ENCODE measurements at places on chromosomes 3 and 15.
A peak's percentile ranks its signal among the peaks of the same experiment; 100 is the strongest.

GRCh38 chr3:89527736-89528305 lies 420.4 kb downstream of the EPHA3 start:
- no peak for DNase-seq

DNA sequence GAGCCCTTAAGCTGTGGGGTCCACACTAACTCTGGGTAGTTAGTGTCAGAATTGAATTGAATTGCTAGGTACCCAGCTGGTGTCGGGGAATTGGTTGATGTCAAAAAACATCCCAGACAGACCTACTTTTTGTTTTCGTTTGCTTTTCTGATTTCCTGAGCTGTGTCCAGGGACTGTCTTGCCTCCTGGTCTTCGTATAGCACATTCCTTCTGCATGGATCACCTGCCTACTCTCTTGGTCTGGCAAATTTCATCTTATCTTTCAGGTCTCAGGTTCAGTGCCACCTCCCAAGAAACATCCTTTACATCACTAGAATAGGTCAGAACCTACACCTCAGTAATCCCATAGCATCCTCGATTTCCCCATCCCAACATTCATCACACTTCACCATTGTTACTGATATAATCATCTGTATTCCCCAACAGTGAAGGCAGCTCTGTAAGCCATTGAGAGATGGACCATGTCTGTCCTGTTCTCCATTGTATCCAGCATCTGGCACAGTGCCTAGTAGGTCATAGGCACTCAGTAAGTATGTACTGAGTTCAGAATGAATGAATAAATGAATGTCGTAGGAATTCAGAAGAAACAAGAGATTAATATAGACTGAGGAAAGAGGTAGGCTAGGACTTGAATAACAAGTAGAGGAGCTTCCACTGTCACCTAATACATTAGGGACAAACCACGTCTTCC lies 81.2 kb downstream of the ANP32A start:
- DNase-seq: no peak

DNA sequence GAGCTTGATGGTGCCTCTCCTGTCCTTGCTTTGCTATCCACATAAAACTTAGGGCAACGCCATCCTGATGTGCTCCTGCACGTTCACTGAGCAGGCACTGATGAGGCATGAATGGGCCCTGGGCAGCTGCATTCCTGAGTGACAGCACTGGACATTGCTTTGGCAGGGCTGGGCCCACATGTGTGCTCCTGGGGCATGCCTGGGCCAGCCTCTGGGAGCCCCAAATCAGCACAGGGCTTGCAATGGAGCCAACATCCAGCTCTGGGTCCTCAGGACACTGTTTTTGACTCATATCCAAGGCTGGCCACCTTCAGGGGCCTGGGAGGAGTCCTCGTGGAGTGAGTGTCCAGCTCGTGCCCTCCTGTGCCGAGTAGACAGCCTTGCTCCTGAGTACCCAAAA lies 5.9 kb upstream of the TKT start:
- no peak for DNase-seq

DNA sequence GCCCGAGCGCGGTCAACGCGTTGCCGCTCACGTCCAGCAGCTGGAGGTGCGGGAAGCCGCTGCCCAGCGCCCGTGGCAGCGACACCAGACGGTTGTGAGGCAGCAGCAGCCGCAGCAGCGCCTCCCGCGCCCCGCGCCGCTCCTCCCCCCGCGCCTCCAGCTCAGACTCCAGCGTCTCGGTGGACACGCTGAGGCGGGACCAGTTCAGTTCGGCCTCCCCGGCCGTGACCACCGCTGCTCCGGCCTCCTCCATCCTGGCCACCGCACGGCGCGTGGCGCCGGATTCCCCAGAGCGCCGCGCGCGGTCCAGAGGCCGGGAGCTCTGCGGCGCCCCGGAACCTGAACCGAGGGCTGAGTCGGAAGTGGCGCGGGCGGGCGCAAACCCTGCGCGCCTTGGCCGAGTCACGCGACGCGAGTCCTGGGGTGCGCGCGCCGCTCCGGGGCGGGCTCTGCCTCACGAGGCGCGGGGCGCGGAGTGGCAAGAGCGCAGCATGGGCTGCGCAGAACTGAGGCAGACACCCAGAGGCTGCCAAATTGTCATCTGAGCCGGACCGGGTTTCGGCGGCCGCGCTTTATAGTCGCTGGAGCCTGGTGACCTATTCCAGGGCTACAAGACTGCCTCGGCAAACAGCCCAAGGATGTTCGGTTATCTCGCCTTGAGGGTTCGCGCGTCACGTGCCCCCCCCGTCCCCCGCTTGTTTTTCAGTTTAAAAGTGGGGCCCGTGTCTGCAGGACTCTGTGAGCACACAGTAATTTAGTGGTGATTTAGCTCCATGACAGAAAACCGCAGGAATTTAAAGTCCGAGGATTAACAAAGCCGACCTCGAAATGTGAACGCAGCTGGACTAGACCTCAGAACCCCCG lies at the start of gene LRRC58:
LRRC58 (minus strand) TSS at position 364 of the 864 bp plus-strand sequence; CDS start at position 253, 111 bp downstream.
- peak; percentile 97 for DNase-seq

DNA sequence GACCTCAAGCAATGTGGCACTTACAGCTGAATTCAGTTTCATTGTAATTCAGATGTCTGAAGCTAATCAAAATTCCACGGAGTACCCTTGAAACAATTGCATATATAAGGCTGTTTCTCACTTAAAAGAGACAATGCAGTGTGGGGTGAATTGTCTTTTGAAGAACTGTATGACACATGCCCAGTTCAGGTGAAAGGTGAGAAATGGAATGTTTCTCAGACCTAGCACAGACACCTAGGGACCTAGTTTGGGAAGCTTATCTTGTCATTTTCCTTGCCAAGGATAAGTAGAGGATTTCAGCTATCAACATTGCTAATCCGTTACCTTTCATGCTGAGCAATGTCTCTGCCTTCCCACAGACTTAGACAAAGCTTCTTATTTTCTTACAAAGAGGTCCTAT lies 36.3 kb downstream of the MBNL1 start:
- no peak for DNase-seq

DNA sequence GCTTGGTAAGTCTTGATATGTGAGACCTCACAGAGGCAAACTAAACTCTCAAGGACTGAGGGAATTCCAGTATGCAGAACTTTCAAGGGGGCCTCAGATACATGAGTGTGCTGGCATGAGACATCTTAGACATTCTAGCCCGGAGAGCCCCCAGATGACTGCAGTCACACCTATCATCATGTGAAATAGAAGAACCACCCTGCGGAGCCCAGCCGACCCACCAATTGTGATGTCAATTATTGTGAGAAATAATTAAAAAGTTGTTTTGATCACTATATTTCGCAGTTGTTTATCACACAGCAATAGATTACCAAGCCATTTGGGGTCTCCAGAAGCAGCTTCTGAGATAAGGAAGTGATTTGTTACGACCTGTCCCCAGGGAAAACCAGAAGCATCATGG lies 55.3 kb upstream of the CD47 start:
- DNase-seq: no peak

- no peak for DNase-seq
Observed at GRCh38 chr3:128984596-128984995, 9.3 kb downstream of the CFAP92 start.

DNA sequence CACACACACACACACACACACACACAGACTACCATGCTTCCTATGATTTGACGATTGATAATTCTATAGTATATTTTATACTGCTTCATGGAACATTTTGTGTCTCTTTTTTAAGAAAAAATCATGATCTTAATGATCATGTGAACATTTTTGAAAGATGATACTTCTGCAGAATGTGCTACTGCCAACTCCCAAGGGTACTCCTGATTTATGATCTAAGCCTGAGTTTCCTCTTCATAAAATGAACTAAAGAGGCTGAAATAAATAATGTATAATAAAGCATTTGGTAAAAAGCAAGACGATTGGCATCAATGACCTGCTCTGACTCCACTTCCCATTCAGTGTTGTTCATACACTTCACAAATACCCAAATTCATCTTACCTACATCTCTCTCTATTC lies 333.8 kb upstream of the RBMS3 start:
- DNase-seq: no peak

GRCh38 chr3:34381243-34381642 lies 582.8 kb downstream of the PDCD6IP start:
- no peak for DNase-seq

DNA sequence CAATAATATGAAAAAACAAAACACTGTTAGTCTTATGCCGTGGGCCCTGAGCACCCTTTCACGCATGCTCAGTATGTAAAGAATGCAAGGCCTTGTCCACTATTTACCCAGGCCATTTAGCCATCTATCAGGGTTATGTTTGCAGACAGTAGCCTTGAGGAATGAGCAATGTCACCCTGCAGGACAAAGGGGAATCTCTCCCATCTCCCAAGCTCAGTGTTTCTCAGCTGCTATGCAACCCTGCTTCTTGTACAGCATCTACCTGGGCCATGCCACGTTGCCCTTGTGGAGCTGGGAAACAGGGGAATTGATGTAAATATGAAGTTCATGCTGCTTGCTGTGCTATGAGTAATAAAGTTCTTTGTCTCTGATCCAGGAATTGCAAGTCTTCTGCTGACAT lies 51.5 kb upstream of the SLCO2A1 start:
- DNase-seq: no peak

GRCh38 chr3:58179235-58180098 lies 31.3 kb downstream of the DNASE1L3 start:
- no peak for DNase-seq

DNA sequence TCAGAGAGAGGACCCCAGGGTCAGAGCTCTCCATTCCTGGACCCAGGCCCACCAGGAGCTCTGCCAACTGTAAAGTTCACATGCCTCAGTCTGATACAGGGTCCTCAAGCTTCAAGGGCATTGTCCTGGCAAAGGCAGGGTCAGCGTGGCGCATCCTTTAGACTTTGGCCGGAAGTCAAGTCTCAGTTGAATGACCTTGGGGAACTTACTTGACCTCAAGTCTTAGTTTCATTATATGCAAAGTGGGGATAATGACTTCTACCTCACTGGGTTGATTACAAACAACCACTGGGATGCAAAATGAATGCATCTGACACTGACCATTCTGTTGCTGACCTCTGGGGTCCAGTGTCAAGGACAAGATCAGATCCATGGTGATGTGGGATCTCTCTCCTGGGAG lies 70.6 kb upstream of the CTSH start:
- DNase-seq: no peak

DNA sequence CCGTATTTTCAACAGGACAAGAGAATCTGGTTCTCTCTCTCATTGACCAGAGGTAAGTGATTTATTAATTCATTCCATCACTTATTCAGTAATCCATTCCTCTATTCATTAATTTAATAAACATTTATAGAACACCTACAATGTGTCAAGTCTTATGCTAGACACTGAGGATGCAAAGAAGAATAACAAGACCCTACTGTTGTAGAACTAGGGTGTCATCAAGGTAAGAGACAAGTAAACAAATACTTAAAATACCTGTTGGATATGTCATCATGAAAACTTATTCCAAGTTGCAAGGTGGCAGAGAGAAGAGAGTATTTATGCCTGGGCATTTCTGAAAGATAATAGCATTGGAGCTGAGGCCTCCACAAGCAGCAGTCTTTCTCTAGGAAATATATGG lies 257.8 kb downstream of the CDIN1 start:
- DNase-seq: no peak

DNA sequence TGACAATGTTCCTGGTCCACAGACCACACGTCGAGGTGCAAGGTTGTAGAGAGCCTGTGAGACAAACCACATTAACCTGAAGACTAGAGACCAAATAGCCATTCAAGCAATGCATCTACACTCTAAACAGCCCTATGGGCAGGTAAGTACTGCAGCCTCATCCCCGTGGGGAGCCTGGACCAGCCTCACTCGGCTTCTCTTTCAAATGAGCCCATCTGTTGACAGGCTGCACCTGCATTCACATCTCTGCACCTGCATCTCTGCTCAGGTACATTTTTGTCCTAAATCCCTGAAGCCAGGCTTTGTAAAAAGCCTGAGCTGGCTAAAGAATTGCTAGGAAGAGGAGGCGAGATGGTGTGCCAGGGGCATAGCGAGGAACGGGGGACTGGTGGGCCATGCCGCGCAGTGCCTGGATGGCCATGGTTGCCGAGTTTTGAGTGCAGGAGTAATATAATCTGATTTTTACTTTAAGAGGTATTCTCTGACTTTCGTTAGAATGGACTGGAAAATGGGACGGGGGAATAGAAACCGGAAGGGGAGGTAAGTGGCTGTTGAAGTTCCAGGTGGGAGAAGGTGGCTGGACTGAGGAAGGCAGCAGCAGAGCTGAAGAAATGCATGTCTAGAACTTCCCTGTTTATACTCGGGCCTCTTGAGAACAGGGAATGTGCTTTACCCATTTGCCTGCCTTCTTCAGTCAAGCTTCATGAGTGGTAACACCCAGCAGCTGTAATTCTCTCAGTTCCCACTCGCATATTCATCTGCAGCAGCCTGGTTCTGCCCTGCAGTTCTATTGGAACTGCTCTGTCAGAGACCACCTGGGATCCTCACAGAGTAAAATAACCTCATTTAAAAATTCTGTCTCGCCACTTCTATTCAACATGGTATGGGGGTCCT lies 226.4 kb downstream of the OPA1 start:
- peak; percentile 61 for DNase-seq

DNA sequence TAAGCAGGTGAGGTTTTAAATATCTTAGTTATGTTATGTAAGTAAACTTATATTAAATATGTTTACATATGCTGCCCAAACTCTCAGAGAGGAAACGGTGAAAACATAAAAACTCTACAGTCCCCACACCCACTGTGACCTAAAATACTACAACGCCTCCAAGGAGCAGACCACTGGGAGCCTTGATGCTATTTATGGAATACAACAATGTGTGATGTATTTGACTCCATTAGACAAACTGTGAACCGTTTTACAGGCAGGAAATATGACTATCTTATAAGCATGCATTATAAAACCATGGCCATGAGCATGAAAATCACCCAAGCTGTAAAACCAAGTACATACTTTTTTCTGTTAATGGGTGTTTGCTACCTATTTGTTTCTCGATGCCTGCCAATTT lies 379.5 kb upstream of the TBL1XR1 start:
- no peak for DNase-seq

DNA sequence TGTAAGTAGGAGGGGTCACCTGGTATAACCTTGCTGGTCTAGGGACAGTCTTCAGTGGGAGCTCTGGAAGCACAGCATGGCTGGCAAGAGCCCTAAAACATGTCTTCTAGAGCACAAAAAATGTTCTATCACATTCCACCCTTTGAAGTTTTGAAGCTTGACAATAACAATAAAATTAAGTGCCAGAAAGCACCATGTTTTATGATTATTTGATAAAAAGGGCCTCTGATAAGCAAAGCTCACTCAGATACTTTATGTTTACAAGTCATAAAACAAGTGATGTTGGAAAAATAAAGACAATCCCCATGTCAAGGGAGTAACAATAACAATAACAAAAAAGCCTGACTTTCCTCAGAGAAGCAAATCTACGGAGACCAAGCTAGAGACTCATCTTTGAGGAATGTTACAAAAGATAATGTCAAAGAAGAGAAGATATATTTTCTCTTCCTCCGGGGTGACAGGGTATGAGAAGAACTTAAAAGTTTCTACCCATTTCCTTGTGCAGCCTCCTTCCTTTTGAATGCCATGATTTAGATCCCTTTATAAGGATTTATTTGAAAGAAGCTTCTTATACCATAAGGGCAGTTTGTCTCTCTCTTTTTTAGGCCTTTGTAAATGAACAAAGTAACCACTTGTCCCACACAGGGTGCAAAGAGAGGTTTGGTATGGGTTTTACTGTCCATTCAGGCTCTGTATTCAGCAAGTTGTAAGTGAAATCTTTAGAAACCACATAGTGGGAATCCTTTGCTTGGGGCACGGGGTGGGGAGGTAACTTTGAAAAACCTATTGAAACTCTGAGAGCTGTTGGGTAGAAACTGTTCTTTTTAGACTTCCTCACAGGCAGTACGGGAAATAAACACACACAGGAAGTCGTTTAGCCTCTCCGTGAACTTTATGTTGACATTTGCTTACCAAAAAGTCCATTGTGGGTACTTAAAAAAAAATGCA lies 109.6 kb upstream of the RBMS3 start:
- peak; percentile 23 for DNase-seq
